ENCODE measurements at places on chromosomes 5 and 9.

DNA sequence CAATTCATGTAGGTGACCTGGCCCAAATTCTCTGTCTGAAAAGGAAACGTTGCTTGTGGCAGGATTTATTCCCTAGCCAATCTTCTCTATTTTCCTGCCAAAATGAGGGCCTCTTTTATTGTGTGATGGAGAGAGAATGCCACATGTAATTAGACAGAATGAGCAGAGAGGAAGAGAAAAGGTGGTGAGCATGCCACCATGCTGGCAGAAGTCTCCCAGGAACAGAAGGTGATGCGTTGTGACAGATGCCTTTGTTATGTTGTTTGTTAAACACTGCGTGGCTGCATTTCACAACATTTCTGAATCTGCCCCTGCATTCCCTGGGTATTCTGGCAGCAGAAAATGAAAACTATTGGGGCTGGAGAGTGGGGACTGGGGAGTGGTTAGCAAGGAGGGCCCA lies 577.6 kb downstream of the TLR4 start:
- DNase-seq, result no peak

DNA sequence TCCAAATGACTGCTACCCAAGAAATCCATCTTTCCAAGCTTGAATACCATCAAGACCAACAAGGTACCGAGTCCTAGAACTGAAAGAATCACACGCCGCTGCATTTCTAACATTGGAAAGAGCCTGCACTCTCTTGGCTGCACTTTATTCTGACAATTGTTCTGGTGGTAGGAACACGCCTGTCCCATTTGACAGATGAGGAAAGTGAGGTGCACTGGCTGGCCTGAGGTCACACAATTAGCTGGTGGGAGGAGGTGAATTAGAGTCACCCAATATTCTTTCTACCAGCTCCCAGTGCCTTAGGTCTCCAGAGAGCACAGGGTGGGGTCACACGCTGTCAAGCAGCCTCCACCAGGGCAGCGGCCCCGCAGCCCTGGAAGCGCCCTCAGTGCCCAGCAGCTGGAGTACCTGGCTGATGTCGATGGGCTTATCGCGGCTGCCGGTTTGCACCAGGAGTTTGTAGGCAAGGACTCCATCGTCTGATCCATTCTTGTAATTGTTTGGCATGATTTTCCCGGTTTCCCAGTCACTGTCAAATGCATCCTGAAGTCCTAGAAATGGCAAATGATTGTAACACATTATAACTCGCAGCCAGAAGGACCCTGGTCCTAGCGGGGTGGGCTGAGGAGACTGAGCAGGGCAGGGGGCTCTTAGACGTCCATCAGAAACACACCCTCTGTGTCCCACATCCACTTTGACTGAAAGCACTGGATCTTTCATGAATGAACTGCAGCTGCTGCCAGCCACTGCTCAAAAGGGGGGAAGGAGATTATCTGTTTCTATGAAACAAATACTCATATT lies 55.1 kb downstream of the PTCH1 start:
- no peak for DNase-seq

- DNase-seq, result no peak
Observed at GRCh38 chr5:96481009-96481786, 48.1 kb upstream of the PCSK1 start.

- no peak for DNase-seq
Observed at GRCh38 chr5:157359356-157360055, 93.6 kb downstream of the CYFIP2 start.

GRCh38 chr5:174323878-174324281 lies 278.4 kb downstream of the NSG2 start:
- DNase-seq, result peak; percentile 74

DNA sequence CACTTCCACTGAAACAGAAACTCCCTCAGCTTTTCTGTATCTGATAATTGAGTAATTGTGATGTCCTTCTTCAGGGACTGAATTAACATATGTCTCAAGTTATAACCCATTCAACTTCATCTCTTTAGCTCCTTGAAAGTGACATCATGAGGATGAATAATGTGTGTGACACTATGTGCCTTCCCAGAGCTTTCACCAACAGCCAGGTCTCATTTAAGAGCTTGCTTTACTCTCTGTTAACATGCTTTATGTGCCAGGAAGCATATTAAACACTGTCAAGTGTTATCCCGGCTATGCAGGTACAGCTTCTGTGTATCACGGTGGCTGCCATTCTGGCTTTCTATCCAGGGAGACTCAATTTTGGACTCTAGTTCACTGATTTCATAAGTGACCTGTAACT lies 799.9 kb downstream of the CDH12 start:
- DNase-seq, result no peak

DNA sequence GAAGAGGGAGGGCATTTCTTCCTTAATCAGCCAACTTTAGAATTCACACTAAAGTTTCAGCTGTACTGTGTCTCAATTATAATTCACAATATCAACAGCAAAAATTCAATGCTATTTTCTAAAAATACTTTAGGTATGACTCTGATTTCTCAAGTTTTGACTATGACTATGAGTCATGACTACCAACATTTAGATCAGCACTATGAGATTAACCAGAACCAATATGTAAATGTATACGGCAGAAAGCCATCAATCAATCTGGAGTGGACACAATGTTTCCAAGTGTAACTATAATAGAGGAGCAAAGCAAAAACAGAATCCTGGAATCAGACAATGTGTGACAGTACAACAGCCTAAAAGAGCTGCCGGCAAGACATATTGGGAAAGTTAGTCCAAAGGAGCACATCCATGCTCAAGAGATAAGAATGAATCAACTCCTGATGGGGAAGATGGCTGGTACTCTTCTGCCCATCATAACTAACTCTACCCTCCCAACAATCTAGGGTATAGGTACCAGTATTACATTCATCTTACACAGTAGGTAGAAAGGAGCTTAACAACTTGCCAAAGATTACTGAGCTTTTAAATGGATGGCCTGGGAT lies 294.4 kb downstream of the SEMA5A start:
- no peak for DNase-seq

DNA sequence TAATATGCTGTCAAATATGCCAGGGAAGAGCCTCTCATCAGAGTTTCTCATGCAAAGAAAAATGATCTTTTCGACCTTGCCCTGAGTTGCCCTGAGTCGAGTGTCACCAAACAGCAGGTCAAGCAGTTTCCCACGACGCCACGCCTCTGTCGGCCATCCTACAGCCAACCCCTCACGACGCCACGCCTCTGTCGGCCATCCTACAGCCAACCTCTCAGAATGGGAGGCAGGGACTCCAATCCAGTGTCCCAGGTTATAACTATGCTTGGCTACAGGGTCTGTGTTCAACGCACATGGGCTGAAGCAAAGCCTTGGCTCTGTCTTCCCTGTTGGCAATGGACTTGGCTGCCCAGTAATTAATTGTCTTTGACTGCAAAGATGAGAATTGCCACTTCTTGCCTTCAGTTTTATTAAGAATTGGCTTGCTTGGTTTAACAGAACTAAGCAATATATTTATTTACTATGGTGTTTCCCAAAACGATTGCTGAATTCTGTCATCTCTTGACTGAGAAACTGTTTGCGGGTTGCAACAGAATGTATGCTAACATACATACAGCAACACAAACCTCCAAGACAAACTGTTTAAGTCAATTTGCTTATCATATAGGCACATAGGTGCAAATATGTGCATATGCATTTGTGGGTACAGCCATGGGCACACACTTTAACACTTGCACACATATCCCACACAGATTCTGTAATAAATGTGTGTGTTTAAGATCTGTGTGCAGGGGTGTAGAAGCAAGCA lies 352.9 kb downstream of the GLIS3 start:
- no peak for DNase-seq

DNA sequence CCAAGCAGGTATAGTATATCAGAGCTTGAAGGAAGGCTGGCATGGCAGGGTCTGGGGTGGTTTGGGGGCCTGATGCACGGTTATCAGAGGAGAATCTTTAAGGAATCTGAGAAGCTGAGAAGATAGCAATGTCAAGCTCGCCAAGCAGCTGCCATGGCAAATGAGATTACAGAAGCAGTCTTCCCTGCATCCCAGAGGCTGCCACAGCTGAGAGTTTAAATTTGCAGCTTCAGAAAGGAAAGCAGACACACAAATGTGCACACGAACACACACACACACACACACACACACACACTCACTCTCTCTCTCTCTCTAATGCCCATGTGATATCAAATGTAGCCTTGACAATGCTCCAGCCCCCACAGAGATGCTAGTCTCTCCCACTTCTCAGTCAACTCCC lies 79.0 kb upstream of the TNC start:
- no peak for DNase-seq

DNA sequence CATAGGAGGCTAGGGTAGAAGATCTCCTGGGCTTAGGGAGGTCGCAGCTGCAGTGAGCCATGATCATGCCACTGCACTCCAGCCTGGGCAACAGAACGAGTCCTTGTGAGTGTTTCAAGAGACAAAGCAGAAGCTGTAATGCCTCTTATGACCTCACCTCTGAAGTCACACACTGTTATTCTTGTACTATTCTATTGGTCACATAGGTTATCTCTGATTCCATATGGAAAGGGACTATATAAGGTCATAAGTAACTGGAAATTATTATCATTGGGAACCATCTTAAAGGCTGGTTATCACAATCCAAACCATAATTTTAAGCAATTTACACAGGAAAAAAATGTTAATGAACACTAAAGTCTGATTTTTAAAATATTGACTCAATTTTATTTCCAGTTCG lies 17.9 kb upstream of the AFF4 start:
- DNase-seq, result no peak

DNA sequence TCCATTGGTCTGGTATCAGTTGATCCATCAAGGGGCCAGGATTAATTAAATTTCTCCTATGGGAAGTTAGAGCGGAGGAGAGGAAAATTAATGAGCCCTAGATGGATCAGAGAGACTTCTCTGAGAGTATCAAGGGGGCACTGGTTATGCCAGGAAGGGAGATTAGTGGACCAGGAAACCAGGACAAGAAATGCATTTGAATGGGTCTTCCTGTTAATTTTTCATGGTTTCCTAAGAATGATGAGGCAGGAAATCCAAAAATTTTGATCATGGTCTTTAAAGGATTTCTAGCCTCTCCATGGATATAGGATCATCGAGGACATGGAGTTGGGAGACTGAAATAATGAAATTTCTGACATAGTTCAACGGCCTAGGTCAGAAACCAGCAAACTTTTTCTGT lies 30.8 kb downstream of the FOXI1 start:
- no peak for DNase-seq

GRCh38 chr5:123882965-123883345 lies 371.0 kb downstream of the CSNK1G3 start:
- DNase-seq, result no peak

GRCh38 chr5:81856948-81857928 lies 106.3 kb upstream of the SSBP2 start:
- peak; percentile 42 for DNase-seq

DNA sequence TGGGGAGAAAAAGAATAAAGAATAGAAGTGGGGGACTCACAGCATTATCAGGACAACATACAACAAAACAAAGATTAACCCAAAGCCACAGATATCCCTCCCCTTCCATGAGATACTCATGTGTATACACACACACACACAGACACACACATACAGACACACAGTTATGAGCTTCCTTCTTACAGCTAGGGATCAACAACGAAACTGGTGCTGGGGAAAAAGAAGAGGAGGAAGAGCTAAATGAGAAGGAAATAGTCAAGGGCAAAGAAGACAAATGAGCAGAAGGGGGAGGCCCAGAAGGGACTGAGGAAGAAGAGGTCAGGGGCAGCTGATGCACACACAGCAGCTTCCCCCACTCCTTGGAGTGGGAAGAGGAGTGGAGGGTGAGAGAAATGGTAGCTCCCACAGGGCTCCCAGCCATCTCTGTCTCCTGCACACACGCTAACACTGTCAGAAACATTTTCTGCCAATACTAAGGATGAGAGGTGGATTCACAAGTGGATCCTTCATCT lies 66.2 kb downstream of the SIL1 start:
- DNase-seq, result no peak

DNA sequence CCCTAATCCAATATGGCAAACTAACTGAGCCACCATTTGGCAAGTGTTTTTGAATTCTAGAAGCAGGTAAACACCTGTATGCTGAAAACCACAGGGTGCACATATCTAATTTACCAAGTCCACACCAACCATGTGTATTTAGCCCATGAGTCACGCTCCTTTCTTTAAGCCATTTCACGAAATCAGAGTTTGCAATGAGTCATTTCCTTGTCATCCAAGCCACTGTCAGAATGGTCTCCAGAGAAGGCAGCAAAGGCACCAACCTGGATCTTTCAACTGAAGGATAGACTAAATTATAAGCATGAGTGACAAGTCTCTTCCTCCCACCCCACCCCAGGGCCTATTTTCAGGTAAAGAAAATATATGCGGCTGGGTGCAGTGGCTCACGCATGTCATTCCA lies 110.0 kb downstream of the PAX5 start:
- DNase-seq, result no peak

DNA sequence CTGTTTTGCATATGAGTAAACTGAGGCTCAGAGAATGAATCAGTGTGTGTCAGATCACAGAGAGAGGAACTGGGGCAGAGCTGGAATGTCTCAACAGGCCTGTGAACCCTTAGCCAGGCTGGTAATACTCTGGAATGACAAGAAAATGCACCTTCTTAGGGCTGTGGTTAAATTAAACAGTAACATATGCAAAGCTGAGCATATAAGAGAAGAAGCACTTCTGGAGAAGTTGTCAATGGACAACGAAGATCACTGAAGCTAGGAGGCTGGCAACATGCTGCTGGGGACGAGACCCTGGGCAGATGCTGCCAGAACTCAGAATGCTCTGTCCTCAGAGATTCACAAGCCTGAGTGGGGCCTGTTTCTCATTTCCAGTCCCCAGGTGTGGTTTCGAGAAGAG lies 64.6 kb upstream of the EPB41L4B start:
- DNase-seq, result no peak

DNA sequence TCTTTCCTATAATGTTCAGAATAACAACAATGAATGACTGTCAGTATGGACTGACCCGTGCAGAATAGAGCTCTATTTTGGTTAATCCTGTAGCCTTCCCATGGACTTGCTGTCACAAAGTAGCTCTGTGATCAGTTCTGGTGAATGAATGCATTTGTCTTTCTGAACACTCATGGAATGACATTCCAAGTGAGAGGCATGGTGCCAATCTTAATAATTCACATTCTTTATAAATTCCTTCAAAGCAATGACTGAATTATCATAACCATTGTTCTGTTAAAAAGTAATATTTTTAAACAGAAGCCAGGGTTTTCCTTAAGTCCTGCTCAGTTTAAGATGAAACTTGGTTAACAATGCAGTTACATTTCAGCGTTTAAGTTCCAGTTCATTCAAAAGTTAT lies 360.5 kb downstream of the ICE1 start:
- DNase-seq, result no peak

- DNase-seq, result no peak
Observed at GRCh38 chr5:35198075-35198474, 32.2 kb downstream of the PRLR start.

Data from WTC11 (cell line).